ENCODE measurements at places on chromosomes 13 and 19.

DNA sequence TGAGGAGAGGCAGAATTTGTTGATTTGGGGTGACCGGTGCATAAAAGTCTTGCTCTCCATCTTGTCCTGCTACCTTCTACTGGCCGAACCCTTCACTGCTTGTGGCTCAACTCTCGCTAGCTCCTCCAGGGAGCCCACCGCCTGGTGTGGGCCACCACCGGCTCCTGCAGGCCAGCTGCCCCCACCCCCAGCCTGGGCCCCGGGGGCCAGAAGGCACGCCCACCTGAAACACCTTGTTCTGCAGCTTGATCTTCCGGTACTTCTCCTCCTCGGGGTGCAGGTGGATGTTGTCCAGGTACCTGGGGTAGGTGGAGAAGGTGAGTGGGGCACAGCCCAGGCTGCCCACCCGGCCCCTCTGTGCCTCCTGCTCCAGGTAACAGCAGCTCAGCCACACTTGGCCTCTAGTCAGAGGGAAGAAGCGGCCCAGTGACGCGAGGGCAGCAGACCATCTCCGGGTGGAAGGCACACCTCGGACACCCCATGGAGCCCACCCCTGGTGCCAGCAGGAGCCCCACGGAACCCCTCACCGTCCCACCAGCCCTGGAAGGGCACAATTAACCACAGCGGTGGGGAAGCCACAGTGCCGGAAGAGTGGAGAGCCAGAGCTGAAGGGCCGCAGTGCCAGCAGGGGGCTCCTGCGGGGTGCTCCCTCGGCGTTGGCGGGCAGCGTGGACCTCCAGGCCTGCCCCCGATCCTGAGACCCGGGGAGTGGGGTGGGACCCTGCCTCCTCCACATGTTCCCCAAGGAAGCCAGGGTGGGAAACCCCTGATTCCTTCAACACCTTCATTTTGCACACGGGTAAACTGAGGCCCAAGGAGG is 10.1 kb downstream of the UBXN6 start:
- no peaks in the 10 kb centered on the region for H3K27me3 ChIP-seq
- peaks cover 58% of the 10 kb centered on the region for H3K36me3 ChIP-seq
- H3K27ac ChIP-seq: peak overlapping the region; percentile 63
- peak; percentile 66 for DNase-seq
- H3K4me3 ChIP-seq: no peak overlapping the region
- peaks cover 17% of the 10 kb centered on the region for H3K4me1 ChIP-seq

DNA sequence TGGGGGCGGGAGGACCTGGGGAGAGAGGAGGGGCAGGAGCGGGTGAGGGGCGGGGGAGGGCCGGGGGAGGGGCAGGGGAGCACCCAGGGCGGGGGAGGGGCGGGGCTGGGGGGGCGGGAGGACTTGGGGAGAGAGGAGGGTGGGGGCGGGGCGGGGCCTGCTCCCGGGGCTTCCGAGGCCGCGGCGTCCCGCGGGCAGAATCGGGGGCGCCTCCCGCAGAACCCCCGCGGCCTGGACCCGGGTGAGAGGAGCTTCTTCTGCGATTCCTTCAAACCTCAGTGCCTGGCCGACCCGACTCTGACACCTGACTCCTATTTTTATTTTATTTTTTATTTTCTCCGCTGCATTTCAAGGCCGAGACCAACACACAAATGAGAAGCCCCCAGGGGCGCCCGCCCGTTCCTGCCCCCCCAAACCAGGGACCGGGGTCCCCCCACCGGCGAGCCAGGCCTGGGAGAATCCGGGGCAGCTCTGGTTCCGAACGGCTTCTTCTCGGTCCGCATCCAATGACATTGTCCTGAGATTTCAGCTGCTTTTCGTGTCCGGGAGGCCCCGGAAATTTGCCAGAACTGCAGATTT is 470 bp upstream of the GRTP1 start:
- H3K4me3 ChIP-seq: peak overlapping the region; percentile 32
- no peak overlapping the region for H3K27ac ChIP-seq
- no peaks in the 10 kb centered on the region for H3K27me3 ChIP-seq

DNA sequence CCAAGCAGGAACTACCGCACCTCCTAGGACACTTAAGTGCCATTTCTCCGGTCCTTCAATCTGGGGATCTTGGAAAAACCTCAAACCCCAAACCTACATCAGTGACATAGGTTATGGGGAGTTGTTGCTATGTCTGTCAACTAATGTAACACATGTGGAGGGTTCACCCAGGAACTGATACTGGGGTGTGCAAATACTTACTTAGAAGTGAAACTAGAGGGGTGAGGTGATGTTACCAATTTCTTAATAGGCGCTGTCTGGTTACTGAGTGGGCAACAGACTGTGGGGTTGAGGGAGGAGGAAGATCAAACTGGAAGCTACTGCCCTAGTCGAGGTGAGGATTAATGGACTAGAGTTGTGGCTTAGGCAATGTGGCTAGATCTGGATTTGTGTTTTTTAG is 1.9 kb downstream of the ZNF586 start:
- no peak overlapping the region for H3K4me3 ChIP-seq
- no peak for DNase-seq
- H3K27me3 ChIP-seq: no peaks in the 10 kb centered on the region
- no peak overlapping the region for H3K27ac ChIP-seq

- H3K4me1 ChIP-seq: no peaks in the 10 kb centered on the region
- H3K27ac ChIP-seq: no peak overlapping the region
- no peak overlapping the region for H3K4me3 ChIP-seq
Measured at GRCh38 chr13:113561417-113562084, 23.0 kb upstream of the TFDP1 start.

GRCh38 chr13:69496981-69497380 is 610.6 kb upstream of the ATXN8OS start:
- no peaks in the 10 kb centered on the region for H3K36me3 ChIP-seq
- no peak overlapping the region for H3K27ac ChIP-seq
- H3K4me3 ChIP-seq: no peak overlapping the region

- H3K4me1 ChIP-seq: no peaks in the 10 kb centered on the region
- no peak overlapping the region for H3K27ac ChIP-seq
- peaks cover 12% of the 10 kb centered on the region for H3K36me3 ChIP-seq
- DNase-seq: no peak
- H3K4me3 ChIP-seq: no peak overlapping the region
- no peaks in the 10 kb centered on the region for H3K27me3 ChIP-seq
Measured at GRCh38 chr19:885536-886224, 7.3 kb downstream of the MED16 start.

- H3K36me3 ChIP-seq: no peaks in the 10 kb centered on the region
- no peak overlapping the region for H3K27ac ChIP-seq
- H3K4me3 ChIP-seq: no peak overlapping the region
- H3K27me3 ChIP-seq: no peaks in the 10 kb centered on the region
- no peak for DNase-seq
Measured at GRCh38 chr13:35769812-35770211, 293.3 kb upstream of the MAB21L1 start.

DNA sequence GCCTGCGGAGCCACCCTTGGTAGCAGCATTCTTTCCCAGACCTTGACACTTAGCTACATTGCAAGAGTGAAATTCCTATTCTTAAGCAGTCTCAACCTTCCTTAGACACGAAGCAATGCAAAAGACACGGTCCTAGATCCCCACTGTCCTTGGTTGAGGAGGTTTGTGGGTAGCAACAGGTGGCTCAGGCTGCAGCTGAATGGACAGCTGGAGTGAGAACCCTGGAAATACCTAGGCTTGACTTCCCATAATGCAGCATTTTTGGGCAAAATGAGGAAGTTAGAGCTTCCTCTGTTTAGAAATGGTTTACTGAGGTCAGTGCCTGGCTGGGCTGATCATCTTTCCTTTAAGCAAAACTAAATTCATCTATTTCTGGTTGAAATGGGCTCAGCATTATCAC is 296.6 kb downstream of the RFC3 start:
- H3K27me3 ChIP-seq: no peaks in the 10 kb centered on the region
- H3K36me3 ChIP-seq: no peaks in the 10 kb centered on the region
- no peak for DNase-seq
- no peak overlapping the region for H3K4me3 ChIP-seq
- H3K27ac ChIP-seq: no peak overlapping the region

GRCh38 chr19:30781047-30781446 is 408.9 kb downstream of the ZNF536 start:
- H3K36me3 ChIP-seq: no peaks in the 10 kb centered on the region
- no peaks in the 10 kb centered on the region for H3K27me3 ChIP-seq
- H3K27ac ChIP-seq: no peak overlapping the region
- no peaks in the 10 kb centered on the region for H3K4me1 ChIP-seq
- H3K4me3 ChIP-seq: no peak overlapping the region

DNA sequence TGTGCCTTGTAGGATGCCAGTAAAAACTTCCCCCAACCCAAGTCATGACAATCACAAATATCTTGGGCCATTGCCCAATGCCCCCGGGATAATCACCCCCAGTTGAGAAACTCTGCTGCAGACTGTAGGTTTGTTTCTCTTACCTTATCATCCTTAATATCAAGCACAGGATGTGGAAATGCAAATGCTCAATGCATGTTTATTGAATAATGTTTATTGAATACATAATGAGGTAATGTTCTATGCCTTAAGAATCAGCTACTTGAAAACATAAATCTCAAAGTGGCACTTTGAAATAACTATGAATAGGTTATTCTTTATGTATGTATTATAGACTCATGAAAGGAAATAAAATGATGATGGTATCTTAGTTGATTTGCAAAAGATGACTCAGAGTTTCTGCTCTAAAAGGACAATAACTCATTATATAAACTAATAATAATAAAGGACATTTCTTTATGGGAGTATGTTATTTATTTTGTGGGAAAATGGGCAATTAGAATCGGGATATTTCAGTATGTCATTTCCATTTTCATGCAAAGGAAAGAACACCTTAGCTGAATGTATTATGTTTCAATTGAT is 414.2 kb downstream of the EFNB2 start:
- no peak overlapping the region for H3K4me3 ChIP-seq
- no peaks in the 10 kb centered on the region for H3K4me1 ChIP-seq
- no peaks in the 10 kb centered on the region for H3K27me3 ChIP-seq
- no peaks in the 10 kb centered on the region for H3K36me3 ChIP-seq

DNA sequence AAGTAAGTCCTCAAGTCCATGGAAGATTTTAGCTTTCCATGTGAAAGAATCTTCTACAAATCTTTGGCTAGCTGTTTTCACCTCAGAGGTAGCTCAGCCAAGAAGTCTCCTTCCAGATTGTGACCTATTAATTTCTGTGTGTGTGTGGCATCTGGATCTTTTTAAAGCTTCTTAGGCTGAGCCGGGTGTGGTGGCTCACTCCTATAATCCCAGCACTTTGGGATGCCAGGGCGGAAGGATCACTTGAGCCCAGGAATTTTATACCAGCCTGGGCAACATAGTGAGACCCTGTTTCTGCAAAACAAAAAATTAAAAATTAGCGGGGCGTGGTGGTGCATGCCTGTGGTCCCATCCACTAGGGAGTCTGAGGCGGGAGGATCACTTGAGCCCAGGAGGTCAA is 13.4 kb upstream of the SLC44A2 start:
- H3K36me3 ChIP-seq: no peaks in the 10 kb centered on the region
- no peaks in the 10 kb centered on the region for H3K27me3 ChIP-seq
- DNase-seq: no peak
- peak overlapping the region; percentile 38 for H3K27ac ChIP-seq
- no peak overlapping the region for H3K4me3 ChIP-seq
- peaks cover 9% of the 10 kb centered on the region for H3K4me1 ChIP-seq

- H3K4me1 ChIP-seq: no peaks in the 10 kb centered on the region
- no peak overlapping the region for H3K4me3 ChIP-seq
- no peaks in the 10 kb centered on the region for H3K27me3 ChIP-seq
- no peak overlapping the region for H3K27ac ChIP-seq
Measured at GRCh38 chr13:81388400-81388799, 1047.5 kb upstream of the SPRY2 start.

- H3K27ac ChIP-seq: no peak overlapping the region
- DNase-seq: no peak
- H3K4me3 ChIP-seq: no peak overlapping the region
- H3K4me1 ChIP-seq: no peaks in the 10 kb centered on the region
- H3K27me3 ChIP-seq: no peaks in the 10 kb centered on the region
- H3K36me3 ChIP-seq: no peaks in the 10 kb centered on the region
Measured at GRCh38 chr13:31982124-31982523, 49.5 kb upstream of the FRY start.

GRCh38 chr19:28136796-28137195 is 1076.2 kb downstream of the UQCRFS1 start:
- H3K36me3 ChIP-seq: no peaks in the 10 kb centered on the region
- H3K4me3 ChIP-seq: no peak overlapping the region
- DNase-seq: no peak
- no peaks in the 10 kb centered on the region for H3K27me3 ChIP-seq
- no peaks in the 10 kb centered on the region for H3K4me1 ChIP-seq

GRCh38 chr19:18710186-18710585 is 26.7 kb downstream of the CRTC1 start:
- no peak overlapping the region for H3K27ac ChIP-seq
- no peak for DNase-seq
- no peaks in the 10 kb centered on the region for H3K4me1 ChIP-seq
- H3K4me3 ChIP-seq: no peak overlapping the region

DNA sequence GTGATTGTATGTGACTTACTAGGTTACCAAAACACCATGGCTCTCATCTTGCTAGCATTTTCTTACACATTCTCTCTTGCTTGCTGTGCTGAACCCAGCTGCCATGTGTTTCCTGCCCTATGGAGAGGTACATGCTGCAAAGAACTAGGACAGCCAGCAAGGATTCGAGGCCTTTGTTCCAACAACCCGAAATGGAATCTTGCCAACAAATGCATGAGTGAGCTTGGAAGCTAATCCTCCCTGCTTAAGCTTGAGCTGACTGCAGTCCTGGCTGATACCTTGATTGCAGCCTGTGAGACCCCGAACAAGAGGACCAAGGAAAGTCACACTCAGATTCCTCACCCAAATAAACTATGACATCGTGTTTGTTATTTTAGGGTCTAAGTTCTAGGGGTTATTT is 651.2 kb downstream of the SLITRK6 start:
- no peaks in the 10 kb centered on the region for H3K36me3 ChIP-seq
- no peak overlapping the region for H3K27ac ChIP-seq

DNA sequence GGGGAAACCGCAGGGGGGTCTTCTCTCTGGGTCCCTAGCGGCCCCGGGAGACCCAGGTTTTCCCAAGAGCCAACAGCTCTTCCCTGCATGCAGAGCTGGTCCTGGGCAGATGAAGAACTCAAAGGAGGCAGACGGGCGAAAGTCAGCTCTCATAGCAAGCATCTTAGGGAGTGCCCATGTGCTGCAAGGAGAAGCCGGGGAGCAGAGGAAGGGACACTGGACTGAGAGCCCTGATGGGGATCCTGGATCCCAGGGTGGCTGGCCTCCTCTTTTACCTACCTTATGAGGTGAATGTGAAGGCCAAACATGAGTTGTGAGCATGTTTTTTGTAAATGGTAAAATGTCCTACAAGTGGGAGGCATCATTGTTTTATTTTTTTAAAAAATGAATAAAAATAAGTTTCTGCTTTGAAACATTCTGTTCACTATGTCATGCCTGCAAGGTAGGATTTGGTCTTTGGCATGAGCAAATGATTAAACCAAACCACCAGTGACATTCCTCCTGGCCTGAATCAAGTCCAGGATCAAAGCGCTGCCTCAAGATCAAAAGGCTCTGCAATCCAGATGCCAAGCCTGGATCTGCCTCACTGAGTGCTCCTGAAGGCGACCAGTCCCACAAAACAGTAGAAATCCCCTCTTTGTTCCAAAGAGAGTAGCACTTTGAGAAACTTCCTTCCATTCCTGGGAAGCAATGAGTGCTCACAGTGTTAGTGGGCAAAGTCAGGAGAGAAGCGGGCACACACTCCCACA is 92.2 kb upstream of the SERP2 start:
- no peak overlapping the region for H3K4me3 ChIP-seq
- DNase-seq: no peak
- no peak overlapping the region for H3K27ac ChIP-seq

- H3K4me1 ChIP-seq: no peaks in the 10 kb centered on the region
- H3K4me3 ChIP-seq: no peak overlapping the region
- no peak overlapping the region for H3K27ac ChIP-seq
- no peaks in the 10 kb centered on the region for H3K36me3 ChIP-seq
- no peaks in the 10 kb centered on the region for H3K27me3 ChIP-seq
Measured at GRCh38 chr13:52051400-52051799, 26.9 kb downstream of the UTP14C start.
